ENCODE measurements at places on chromosomes 2 and 18. TPM values are rescaled to one million over a fixed set of nuclear protein-coding genes. Genes with fewer than 3 reads are reported as not detected.
A peak's percentile ranks its signal among the peaks of the same experiment; 100 is the strongest.

Gene ADRA2B
- 1.6 TPM for total RNA-seq

Gene NOL4
- 0.31 TPM for total RNA-seq

DNA sequence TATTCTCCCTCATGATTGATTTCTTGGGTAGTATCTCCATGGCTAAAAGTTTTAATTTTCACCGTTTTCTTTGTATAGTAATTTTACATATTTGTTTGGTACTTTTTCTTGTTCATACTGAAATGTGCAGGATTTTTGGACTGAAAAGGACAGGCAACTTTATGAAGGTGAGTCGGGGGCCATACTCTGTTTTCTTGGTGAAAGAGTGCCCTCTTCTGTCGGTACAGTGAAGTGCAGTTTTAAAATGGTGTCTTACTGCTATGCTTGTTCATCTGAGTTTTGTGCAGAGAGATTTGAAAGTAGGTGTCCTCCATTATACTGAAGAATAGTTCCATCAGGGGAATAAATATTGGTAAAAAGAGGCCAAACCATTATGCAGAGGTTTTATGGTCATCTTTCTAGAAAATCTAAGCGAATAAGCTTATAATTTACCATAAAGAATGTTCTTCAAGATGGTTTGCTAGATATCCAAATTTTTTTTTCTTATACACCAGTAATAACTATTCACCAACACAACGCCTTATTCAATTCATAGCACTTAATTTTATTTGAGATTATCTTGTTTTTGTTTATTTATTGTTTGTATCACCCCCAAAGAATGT is 8.7 kb upstream of the SERPINB13 start:
- no peak for DNase-seq

Gene ARHGEF4
- total RNA-seq = 3.9 TPM

DNA sequence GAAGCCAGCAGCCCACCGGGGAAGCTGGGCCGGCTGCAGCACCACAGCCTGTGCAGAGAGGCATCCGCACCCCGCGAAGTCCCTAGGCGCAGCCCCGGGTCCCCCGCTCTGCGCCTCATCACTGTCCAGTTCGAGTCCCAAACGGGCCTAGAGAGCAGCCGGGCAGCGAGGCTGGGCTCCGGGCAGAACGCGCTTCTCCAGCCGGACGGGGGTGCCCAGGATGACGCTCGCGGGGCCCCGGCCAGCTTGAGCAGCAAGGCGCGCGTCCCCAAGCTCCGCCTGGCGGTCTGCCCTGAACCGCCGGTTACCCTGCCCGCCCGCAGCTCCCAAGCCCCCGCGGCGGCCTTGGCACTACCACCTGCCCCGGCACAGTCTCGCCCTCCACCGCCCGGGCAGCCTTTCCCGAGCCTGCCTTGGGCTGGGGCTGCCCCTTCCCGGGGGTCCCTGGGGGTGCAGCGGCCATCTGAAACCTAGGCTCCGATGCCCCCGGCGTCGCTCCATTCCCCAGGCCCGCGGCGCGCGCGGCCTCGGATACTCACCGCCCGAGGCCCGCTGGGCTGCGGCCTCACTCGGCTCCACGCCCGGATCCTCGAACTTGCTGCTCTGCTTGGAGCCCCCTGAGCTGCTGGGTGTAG is 591 bp downstream of the SLC16A14 start:
- peak; percentile 68 for DNase-seq

Gene IL18RAP
- 1.1 TPM for total RNA-seq

GRCh38 chr18:6714010-6714409 is 15.5 kb upstream of the ARHGAP28 start:
- no peak for DNase-seq

- DNase-seq = no peak
Observed at GRCh38 chr2:160747501-160748170, 254.0 kb upstream of the RBMS1 start.

DNA sequence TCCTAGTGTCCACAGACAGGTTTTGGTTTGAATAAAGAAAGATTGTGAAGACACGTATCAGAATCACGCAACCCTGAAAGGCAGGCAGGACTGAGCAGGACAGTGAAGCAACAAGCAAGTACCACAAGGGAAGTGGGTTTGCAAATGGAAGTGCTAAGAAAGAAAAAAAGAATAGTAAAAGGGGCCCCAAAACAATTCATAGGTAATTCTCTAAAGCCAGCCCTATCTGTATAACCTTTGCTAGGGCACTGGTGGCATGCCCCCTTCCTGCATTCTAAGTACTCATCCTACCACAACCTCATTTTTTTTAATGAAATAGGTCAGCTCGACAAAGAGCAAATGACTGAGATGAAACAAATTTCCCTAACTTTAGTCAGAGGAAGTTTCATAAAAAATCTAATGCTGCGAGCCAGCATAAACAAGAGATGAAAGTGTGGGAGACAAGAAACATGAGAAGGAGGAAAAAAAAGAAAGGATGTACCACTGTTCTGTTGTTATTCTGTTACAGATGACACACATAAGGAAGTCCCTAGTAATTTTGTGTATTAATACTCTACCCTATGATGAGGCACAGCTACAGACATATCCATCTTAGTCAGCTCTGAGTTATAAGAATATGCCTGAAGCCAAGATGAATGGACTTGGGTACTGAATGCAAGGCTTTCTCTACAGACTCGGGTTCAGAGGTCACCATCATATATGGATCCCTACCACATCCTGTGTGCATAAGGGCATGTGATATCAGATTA is 32.2 kb downstream of the IKZF2 start:
- DNase-seq = no peak

Gene ZNF892
- total RNA-seq = 2.9 TPM

GRCh38 chr2:207660994-207661393 is 35.8 kb upstream of the METTL21A start:
- DNase-seq = no peak

DNA sequence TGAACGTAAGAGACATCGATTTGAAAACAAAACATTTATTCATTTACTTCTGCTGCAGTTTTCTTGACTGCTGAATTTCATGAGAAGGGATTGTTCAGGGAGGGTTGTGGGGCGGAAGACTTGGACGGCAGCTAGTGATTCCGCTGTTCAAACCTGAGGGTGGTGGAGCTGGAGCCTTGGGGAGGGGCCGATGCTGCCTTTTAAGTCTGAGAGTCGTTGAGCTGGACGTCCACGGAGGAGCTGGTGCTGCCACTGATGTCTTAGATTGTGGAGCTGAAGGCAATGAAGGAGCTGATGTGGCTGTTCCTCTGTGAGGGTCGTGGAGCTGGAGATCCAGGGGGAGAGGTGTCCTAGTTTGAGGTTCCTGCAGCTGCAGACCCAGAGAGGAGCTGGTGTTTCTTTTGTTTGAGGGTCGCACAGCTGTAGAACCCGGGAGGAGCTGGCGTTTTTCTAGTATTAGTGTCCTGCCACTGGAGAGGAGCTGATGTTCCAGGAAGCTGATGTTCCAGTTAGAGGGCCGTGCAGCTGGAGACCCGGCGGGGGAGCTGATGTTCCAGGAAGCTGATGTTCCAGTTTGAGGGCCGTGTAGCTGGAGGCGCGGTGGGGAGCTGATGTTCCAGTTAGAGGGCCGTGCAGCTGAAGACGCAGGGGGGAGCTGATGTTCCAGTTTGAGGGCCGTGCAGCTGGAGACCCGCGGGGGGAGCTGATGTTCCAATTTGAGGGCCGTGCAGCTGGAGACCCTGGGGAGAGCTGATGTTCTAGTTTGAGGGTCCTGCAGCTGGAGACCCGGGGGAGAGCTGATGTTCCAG is 150.9 kb downstream of the RTP5 start:
- peak; percentile 42 for DNase-seq

GRCh38 chr2:239466755-239467271 is 66.0 kb upstream of the HDAC4 start:
- peak; percentile 12 for DNase-seq

DNA sequence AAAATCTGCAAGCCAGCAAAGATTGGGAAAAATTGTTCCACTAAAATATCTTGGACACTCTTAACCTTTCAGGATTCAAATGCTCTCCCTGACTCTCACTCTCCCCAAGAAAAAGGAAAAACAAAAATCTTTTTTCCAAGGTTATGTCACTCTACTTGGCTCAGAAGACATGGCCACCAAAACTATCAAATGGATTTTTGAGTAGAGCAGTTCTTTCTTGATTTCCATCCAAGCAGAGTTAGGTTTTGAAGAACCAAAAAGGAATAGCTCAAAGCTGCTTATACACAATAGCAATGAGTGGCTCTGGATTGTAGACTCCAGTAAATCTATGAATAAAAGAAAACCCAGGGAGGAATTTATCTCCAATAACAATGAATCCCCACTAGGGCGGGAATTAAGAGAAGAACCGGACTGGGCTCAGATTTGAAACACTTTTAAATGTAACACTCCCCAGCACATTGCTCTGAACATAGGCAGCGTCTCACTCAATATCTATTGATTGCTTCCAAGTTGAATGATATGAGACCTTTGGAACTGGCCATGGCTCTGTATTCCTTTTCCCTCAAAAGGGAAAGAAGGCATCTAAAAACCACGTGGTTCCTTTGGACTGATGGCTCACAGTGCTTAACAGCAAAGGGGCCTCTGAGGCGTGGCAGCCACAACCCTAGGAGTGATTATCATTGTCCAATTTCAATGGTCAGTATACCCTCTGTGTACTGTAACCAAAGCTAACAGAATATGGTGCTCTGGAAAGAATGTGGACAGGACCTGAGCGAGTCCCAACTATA is 68.3 kb downstream of the SPRED2 start:
- DNase-seq = no peak

- peak; percentile 69 for DNase-seq
Observed at GRCh38 chr18:55588111-55588869, at the start of gene TCF4. TCF4 (minus strand) TSS chr18:55588192; CDS start chr18:55587116, 1,076 bp downstream.

Gene REG1A
- not detected for total RNA-seq

- no peak for DNase-seq
Observed at GRCh38 chr2:224369028-224369632, 32.8 kb downstream of the FAM124B start.
